ENCODE measurements at places on chromosomes 16 and 17.

DNA sequence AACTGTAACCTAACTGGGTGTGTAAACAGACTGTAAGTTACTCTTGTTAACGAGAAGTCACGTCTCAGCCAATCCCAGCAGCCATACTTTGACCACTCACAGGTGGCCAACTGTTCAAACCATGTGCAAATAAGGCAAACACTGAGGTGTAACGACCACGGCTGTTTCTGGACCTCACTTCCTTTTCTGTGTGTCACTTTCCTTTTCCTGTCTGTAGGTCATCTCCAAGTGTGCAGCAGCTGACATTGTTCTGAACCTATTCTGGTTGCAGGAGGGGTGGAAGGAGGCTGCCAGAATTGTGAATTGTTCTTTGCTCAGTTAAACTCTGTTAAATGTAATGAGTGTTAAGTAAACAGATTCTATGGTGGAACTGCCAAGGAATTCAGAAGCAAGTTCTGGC, 627.4 kb downstream of the KCNJ2 start:
- no peak for DNase-seq

DNA sequence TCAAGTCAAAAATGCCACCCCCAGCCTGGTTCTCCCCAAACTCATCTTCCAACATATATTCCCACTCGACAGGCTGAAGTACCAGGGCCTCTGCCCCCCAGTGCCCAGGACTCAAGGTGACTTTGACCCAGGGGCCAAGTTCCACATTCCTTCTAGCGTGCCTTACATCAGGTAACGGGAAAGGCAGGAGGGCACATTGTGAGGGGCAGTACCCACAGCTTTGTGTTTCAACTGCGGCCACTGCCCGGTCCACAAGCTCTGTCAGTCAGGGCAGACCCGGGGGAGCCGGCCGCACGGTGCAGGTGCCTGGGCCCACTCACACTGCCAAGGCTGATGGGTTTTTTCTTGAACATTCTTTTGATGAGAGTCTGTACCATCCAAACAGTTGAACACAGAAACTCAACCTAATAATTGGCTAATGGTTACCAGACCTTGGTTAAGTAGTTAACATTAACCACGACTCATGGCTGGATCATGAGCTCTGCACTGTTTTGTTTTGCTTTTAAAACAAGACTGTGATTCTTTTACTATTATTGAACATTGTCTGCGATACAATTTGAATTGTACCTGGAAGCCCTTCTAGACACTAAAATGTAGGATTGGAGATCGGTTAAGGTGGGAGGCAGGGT, 17.6 kb downstream of the ACE start:
- DNase-seq: no peak

DNA sequence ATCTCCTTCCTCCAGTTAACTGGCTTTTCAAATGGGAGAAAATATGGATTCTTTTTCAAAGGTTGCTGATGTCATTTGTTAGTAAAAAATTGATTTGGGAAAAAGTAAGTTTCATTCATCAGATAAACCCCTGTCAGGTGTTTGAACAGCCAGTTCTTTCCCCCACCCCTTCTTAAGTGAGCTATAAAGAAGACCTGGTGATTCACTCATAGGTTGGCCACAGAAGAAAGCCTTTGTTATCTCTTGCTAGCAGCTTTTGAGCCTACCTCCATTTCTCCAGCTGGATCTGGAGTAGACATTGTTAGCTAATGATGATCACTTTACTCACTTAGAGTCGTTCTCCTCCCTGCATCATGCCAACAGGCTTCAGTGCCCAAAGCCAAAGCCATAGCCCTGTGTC, 63.0 kb downstream of the NLK start:
- no peak for DNase-seq

DNA sequence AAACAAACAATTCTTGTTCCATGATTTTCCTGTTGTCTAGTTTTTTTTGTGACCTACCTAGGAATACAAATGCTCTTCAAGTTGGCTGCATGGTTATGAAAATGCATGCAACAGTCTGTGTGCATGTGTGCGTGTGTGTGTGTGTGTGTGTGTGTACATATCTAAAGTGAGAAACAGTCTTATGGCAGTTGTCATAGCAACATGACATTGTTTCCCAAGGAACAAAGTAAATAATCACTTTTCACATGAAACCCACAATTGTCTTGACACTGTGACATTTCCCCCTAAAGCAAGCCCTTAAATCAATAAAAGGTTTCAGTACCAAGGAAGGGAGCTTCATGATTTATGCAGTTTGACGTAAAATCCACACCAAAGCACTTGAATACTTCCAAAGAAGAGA, 758.4 kb downstream of the CDH8 start:
- no peak for DNase-seq

DNA sequence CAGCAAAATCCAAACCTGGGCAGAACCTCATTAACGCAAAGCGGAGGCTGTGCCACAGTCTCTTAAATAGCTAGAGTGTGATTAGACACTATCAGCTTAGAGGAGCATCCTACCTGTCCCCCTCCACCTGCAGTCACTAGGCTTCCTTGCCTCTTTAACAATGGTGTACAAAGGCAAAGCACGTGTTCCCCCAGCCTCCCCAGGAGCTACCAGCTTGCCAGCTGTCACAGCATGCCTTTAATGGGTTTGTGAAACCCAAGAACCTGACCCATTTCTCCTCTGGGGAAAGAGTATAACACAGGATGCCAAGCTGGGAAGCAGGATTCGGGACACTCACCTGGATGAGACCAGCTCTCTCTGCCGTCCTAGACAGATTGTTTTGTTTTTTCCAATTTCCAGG, 37.2 kb upstream of the TBX2 start:
- DNase-seq: no peak

- DNase-seq: no peak
Measured at GRCh38 chr17:81912441-81913309, 1.5 kb upstream of the PCYT2 start.

GRCh38 chr17:13671341-13671740, 69.6 kb upstream of the HS3ST3A1 start:
- no peak for DNase-seq

DNA sequence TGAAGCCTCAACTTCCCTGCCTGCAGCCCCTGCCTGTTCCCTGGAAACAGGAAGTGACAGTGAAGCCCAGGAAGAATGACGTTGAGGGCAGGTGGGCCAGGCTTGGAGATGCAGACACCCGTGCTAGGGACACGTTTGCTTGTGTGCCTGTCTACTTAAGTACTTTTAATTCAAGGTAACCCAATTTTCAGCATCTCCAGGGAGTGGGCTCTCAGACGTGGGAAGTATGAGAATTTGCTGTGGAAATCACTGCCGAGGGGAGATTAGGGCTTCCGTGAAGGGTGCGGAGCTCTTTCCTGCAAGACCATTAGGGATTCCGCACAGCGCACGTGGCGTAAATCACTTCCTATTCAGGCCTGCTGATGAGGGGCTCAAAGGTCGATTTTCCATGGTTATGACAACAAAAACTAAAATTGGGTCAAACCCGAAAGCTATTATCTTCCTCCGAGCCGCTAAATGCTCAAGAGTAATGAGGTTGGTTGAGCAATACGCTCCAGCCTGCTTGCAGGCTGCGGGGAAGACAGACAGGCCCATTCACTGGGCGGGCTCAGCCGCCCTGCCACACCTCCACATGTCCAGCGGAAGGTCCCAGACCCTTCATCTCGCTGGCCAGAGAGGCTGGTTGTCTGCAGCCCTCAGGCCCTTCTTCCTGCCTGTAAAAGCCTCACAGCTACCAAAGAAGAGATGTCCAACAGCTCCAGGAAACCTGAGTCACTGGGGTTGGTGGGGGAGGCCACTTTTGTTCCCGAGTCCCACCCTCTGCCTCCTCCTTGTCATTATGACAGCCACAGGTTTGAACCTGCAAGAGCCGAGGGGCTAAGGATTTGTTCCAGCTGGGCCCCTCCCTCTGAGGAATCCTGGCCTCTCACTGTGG, 109.9 kb downstream of the RBFOX3 start:
- DNase-seq: no peak

DNA sequence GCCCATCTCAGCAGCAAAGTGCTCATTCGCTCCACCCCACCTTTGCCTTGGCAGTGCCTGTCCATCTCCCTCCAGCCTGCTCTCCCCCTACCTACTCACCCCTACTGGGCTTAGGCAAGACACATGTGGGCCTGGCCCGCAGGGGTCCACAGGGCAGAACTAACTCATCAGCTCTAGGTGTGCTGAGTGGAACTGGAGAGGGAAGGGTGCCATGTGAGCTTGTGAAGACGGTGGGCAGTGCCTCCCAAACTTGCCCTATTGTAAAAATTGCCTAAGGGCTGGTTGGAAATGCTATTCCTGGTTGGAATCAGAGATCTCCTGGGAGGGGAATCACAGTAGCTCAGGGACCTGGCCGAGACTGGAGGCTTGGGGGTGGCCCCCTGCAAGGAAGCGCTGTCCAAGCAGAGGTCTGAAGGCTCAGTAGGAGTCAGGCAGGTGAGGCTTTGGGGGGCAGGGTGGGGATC, 29.1 kb upstream of the TNS4 start:
- no peak for DNase-seq

- no peak for DNase-seq
Measured at GRCh38 chr17:29469276-29469675, 79.1 kb downstream of the TAOK1 start.

DNA sequence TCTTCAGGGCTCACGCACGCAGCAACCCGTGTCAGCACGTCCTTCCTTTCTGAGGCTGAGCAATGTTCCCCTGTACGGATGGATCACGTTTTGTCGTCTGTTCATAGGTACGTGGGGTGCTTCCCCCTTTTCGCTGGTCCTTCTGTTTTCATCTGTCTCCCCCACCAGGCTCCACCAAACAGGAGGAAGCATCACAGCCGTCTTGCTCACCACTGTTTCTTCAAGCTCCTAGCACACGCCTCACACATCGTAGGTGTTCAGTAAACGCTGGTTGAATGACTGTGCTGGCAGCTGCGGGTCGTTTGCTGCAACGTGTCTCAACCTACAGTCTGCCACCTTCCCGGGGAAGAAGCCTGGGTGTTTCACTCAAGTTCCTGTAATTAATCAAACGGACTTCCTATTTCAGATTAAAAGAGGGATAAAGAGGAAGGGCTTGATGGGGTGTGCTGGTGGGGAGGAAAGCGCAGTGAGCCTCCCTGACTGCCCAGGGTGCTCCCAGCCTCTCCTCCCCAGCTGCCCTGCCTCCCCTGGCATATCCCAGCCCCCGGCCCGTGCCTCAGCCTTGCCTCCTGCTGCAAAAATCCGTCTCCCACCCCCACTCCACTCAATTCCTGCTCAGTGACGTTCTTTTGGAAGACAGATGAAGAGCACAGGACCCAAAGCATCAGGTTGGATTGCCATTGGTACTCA, 76.7 kb upstream of the DOC2B start:
- no peak for DNase-seq

DNA sequence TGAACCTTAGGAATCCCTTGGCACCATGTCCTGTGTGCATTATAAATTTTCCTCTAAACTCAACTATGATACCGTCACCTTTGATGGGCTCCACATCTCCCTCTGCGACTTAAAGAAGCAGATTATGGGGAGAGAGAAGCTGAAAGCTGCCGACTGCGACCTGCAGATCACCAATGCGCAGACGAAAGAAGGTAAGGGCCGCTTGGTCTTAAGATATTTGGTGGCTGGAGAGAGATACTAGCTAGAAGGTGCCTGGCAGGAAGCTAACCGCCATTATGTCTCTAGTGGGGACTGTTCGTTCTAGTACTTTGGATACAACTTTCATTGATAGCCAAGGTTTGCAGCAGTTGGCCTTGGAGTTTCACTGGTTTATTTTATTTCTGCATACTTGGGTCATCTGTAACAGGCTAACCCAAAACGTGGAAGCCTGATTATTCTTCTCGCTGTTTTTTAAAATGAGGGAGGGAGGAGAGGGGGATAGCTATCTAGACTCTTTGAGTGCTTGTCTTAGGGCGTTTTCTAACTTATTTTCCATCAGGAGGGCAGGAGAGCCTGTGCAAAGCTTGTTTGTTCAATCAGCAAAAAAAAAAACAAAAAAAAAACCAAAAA, 1.3 kb downstream of the RBBP6 start:
- DNase-seq: no peak

- no peak for DNase-seq
Measured at GRCh38 chr16:81469183-81469677, 24.6 kb downstream of the CMIP start.

DNA sequence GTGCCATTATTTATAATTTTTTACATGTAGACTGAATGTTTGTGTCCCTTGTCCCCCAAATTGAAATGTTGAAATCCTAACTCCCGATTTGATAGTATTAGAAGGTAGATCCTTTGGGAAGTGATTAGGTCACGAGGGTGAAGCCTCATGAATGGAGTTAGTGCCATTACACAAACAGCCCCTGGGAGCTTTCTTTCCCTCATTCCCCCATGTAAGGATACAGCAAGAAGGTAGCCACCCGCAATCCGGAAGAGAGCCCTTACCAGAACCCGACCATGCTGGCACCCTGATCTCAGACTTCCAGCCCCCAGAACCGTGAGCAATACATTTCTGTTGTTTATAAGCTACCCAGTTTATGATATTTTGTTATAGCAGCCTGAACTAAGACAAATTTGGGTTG, 143.2 kb downstream of the NPIPB5 start:
- no peak for DNase-seq

GRCh38 chr16:83968306-83968851, 335 bp downstream of the NECAB2 start:
- no peak for DNase-seq

GRCh38 chr16:66373667-66374066, 7.2 kb downstream of the CDH5 start:
- no peak for DNase-seq

GRCh38 chr17:62663304-62663703, 35.8 kb downstream of the MRC2 start:
- DNase-seq: no peak

DNA sequence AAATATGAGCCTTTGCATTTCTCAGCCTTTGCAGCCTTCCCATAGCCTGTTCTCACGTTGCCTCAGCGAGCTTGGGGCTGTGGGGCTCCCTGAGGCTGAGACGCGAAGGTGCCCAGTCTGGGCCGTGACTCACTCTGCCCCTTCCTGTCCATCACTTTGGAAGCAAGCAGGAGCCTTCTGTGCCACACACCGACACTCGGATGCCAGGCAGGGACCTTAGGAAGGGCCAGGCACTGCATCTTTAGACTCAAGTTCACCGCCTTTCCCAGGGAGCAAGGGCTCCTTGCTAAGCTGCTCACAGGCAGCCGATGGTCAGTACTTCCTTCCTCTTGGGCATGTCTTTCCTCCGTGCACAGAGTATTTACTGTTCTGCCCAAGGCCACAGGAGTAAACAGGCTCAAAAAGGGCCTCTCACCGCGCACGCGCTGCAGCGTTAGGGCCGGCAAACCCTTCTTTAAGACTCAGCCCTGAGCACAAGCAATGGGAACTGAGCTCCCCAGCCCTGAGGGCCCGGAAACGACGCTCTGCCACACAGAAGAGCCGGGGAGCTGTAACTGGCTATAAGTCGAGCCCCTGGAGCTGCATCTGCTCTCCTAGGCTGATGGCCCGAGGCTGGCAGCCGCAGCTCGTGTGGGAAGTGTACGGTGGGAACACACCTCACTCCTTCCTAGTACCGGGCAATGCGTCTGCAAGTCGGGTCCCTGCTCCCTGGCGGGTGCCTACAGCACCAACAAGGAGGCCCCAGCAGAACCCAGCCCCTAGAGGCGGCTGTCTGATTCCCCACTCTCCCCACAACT, 7.2 kb downstream of the TIMM22 start:
- peak; percentile 71 for DNase-seq

GRCh38 chr17:76491271-76492122, 9.7 kb downstream of the RHBDF2 start:
- no peak for DNase-seq

GRCh38 chr16:89369266-89369895, 121.0 kb downstream of the ANKRD11 start:
- DNase-seq: no peak

All from aorta (tissue), 5 donors.